Stimulated activated CD8-positive, alpha-beta memory T cell treated with anti-CD3 and anti-CD28 coated beads, Interleukin-4, amount 100 ng/mL, for 1 hour (primary cell): ENCODE measurements at places on chromosomes 2 and 18.

GRCh38 chr2:169933124-169933711 is 106.0 kb downstream of the UBR3 start:
- DNase-seq = no peak

DNA sequence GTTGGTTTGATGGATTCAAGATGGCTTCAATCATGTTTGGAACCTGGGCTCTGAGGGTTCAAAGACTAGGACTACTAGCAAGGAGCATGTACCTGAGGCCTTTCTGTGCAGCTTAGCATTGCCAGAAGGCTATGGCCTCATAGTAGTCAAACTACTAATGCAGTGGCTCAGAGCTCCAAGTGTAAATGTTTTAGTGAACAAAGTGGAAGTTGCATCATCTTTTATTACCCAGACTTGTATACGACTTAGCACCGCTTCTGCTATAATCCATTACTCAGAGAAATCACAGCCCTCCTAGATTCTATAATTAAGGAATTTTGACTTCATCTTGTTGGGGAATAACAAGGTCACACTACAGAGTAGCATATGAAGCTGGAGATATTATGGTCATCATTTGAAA is 210.5 kb downstream of the ERBB4 start:
- DNase-seq = no peak

DNA sequence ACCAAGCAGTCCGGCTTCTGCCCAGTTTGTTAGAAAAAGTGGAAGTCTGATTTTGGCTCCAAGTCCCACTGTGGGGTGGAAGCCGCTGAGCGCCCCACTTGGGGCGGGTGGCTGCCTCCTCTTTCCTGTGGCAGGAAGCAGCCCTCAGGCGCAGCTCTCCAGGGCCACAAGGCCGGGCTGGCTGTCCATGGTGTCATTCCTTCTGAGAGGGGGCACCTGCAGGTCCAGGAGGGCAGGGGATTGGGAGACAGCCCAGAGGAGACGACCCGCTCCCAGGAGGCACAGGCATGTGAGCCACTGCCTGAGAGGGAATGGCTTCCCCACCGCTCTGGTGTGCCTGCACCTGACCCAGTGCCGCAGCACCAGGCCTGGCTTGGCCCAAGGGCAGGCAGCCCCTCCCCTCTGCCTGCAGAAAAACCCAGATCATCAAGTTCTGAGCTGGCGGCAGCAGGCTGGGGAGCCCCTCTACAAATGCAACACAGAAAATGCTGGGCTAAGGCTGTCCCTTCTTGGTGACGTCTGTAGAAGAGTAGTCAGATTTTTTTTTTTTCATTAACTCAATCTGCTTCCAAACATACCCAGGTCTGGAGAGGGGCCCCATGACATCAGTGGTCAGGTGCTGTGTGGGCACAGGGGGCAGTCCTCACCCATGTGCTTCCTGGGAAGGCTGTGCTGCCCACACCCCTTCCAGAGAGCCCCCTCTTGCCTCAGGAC is 38.4 kb downstream of the HS6ST1 start:
- no peak for DNase-seq

DNA sequence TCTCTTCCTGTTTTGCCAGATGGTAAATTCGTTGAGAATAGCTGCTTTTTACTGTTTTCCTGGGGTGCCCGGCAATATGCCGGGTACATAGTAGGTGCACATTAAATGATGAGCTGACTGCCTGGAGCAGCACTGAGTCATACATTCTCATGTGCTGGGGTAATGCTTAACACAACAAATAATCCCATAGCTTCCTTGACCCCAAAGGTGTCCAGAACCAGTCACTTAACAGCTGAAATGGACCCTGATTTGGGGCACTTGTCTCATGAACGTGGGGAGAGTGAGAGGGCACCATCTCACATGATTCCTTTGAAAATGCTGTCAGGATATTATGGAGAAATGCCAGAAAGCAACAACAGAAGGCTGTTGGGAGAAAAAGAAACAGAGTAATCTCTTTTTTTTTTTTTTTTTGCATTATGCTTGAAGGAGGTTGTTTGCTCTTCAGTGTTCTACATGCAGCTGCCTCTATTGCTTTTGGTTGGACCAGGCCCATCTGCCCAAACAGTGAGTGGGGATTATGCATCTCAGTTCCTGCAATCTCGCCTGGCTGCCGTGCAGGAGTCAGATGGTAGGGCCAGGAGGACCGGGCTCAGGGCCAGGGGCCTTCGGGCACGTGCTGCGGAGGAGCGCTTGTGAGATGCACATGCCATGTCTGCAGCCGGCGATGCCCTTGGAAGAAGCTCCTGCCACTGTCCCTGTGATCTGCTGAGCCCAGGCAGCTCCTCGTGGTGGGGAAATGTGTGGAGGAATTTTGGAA is 162.1 kb downstream of the SH3RF3 start:
- DNase-seq = no peak

DNA sequence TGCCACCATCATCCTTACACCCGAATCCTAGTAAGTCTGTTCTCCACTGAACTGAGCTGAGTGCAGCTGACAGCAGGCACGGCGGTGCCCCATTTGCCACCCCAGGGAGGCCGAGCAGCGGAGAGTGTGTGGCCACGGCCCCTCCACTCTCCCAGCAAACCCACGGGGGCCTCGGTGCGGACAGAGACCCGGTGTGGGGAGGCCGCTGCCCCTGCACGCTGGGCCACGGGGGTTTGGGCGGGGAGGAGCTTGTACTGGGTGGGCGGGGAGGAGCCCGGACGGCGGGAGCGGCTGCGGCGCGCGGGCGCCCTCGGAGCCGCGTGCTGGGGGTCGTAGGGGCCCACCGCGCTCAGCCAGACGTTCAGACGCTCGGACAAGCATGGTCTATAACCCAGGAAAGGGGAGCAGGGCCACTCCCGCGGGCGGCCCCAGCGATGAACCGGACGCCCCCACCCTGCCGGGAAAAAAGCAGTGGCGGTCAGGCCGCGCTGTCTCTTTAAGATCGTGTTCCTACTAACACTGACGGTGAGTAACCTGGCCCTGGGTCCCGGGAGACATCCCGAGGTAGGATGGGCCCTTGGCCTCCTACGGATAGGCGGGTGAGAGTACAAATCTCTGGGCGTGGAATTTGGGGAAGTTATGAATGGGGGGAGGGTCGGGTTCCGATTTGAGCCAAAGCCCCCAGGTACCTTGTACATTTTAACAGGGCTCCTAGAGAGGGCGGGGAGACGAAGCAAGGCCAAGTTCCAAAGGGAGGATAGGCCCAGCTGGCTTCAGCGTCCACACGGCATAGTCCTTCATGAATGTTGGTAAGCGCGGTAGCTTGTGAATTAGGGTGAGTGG is at the start of gene ITPRIPL1:
Gene ITPRIPL1 (plus strand): TSS at position 277 of the 843 bp plus-strand sequence. CDS start 523 bp downstream, at position 800.
- no peak for DNase-seq

- DNase-seq = no peak
Observed at GRCh38 chr2:23549051-23549450, 164.1 kb downstream of the KLHL29 start.

- no peak for DNase-seq
Observed at GRCh38 chr18:39199231-39199855, 1633.7 kb upstream of the CELF4 start.

- no peak for DNase-seq
Observed at GRCh38 chr2:225033440-225034318, 8.6 kb downstream of the DOCK10 start.

GRCh38 chr2:86623043-86623493 is 597 bp downstream of the RNF103 start:
- DNase-seq = peak; percentile 17

DNA sequence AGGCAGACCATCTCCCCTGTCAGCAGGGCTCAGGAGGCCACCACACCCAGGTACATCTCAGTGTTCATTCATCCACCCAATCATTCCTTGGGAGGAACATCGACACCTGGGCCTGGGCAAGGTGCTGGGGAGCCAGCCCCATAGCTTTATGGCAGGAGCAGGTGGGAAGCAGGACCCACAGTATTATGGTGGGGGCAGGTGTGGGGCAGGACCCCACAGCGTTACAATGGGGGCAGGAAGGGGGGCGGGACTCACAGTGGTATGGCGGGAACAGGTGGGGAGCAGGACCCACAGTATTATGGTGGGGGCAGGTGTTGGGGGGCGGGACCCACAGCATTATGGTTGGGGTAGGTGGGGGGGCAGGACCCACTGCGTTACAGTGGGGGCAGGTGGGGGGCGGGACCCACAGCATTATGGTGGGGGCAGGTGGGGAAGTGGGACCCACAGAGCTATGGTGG is 128.9 kb upstream of the HS6ST1 start:
- DNase-seq = no peak

DNA sequence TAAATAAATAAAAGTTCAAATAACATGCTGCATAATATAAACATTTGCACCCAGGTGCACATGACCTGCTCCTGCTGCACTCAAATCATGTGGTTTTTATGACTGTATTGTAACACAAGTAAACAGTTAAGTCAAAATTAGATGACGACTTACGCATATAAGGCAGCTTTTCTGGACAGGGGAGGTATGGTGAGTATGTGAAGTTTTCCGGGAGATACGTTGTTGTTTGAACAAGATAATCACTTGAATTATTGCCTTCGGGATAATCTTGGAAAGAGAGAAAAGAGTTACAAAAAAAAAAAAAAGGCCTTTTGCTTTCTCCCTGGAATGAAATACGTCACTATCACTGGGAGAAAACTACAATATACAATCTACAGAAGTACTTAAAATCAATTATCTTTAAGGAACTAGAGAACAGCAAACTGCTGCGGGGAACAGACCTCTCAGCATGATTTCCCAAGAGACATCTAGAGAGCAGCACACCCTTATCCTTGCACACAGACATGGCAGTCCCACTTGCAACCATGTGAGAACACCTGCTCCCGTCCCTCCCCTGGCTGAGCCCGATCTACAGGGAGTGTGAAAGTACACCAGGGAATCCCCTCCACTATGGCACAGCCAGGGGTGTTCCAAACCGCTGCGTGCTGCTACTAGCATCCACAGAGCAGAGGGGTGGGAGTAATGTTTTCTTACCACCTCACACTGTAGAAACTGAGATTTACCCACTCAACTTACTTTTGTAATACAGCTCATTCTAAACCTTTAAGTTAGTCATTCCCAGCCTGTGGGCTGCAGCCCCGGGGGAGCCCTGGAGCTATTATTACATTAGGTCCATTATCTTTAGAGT is 26.3 kb downstream of the B4GALT6 start:
- no peak for DNase-seq

DNA sequence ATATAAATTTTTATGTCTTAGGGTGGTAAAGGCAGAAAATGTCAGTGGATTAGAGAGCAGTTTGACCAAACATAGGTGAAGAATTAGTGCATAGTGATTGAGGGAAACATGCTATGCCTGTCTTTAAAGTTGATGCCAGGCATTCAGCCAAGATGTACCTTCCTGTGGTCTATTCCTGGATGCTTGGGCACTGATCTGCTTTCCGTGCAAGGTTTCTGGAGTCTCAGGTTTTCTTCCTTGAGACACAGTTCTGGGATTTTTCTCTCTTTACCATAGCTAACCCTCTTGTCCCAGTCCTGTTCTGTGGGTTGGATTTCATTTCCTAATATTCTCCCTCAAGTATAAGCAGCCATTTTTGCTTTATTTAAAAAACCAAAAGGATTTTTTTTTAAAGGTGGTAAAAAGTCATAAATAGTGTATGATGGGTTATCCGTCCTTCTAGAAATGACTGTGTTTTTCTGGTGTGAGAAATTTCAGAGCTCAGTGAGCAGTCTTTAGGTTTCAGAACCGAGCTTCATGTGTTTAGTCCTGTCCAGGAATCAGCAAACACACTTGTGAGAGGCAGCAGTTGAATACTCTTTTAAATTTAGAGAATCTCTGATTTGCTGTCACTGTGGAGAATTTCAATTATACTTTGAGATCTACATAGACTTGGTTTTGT is 43.0 kb upstream of the CYBRD1 start:
- DNase-seq = no peak

DNA sequence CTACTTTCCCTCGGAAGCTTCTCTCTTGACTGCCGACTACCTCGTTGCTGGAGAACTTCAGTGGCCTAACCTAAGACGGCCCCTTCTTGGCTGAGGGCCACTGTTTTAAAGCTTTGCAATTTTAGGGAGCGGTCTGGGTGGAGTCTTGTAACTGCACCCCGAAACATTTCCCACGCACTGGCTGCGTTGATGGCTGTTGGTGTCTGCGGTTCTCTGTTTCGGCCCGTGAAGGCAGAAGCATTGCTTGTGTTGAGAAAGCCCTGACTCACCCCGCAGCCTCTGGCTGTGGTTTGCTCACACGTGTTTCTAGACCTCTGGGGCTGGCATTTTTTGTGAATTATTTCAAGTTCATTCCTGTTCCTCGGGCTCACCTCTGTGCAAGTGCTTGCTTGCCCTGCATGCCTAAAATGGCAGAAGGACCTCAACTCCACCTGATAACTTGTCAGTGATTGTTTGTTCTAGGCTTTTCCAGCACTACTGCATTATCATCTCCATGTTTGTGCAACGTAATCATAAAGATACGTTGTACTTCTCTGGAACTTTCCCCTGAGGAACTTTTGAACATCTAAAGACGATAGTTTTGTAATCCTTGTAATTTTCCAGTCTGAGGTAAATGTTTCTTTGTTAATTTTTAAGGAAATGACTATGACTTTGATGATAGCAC is 94.2 kb upstream of the DLX2 start:
- DNase-seq = no peak

GRCh38 chr2:36393738-36394256 is 38.2 kb downstream of the CRIM1 start:
- DNase-seq = no peak

DNA sequence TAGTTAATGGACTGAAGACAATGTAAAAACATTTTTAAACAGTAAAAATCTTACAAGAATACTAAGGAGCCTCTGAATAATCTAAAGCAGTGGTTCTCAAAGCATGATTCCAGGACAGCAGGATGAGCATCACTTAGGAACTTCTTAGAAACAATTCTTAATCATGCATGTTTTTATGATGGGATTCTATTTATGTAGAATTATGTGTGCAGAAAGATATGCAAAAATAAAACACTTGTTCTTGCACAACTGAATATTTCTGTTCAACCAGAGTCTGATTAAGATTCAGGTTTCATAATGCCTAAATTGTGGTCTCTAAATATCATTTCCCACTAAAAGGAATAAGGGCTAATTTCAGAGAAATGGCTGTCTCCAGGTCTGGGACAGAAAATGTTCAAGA is 69.2 kb upstream of the MTIF2 start:
- DNase-seq = no peak

DNA sequence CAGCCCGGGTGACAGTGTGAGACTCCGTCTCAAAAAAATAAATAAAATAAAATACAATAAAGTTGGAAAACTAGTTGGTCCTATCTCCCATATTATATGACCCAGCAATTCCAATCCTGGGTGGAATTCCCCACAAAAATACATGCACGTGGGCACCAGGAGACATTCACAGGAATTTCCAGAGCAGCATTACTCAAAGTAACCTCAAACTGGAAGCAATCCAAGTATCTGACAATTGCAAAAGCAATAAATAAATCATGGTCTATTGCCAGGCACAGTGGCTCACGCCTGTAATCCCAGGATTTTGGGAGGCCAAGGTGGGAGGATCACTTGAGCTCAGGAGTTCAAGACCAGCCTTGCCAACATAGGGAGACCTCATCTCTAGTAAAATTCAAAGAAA is 101.2 kb upstream of the MAP4K4 start:
- DNase-seq = no peak

GRCh38 chr2:236177967-236178889 is 10.0 kb upstream of the GBX2 start:
- DNase-seq = no peak

DNA sequence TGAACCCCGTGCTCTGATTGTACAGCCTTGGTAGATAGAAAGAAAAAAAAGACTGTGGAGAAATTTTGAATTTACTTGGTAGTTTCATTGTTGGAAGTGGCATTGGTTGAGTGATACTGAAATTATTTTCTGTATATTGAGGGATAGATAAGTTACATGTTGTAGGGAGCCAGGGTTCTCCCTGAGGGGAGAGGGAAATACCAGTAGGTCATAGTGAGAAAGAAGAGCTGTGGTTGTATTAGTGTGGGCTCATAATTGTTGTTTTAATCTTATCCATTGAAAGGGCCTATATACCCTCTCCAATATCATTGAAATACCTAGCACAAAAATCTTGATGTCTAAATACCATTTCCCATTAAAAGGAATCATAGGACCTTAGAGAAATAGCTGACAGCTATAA is 16.9 kb upstream of the RAB31 start:
- no peak for DNase-seq
